Activated T-cell treated with anti-CD3 and anti-CD28 coated beads, Interleukin-2, amount 50 U/mL, for 72 hours (primary cell): ENCODE measurements at places on chromosomes 2 and 18. TPM values are rescaled to one million over a fixed set of nuclear protein-coding genes. Genes with fewer than 3 reads are reported as not detected.

DNA sequence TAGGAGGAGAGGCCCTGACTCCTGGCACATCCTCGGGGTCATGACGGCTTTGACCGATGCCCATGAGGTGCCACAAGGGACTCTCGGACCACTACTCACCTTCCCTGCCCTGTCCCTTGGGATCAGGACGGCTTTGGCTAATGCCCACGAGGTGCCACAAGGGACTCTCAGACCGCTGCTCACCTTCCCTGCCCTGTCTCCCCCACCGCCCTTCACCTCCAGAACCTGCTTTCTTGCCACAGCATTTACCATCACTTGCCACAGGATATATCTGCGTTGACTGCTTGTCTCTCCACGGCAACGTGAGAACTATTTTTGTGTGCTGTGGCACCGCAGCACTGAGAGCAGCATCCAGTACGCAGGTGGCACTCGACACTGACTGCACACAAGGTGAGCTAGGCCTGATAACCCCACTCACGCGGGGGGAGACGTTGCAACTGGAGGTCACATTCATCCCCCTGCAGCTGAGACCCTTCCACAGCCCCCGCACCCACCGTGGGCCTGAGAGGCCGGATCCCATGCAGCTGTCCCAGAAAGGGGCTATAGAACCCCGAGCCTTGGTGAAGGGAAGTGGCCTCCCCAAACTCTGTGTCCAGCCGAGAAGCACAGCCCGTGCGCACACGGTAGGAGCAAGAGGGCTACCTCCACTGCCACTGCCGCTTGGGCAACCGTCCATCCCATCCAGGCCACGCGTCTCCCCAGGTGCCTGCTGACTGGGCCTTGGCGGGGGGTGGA, 47.5 kb downstream of the ANO7 start:
- no peak for DNase-seq

- DNase-seq, result peak; percentile 42
Measured at GRCh38 chr18:77208964-77209363, 40.7 kb upstream of the GALR1 start.

DNA sequence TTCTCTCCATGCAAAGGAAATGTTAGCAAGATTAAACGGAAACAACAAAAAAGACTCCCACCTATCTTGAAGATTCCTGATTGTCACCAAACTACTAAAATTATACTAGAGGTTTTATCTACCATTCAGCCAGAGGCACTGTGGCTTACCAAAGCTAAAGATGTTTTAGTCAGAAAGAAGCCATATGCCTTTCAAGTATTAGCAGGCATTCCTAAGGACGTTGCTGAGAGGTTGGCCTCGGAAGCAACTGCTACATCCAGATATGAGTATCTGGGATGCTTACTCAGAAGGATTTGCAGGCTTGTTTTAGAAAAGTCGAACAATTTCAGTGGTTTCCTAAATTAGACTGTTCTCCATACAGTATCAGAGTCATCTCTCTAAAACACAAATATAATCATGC, 88.3 kb upstream of the UBE2E3 start:
- no peak for DNase-seq

DNA sequence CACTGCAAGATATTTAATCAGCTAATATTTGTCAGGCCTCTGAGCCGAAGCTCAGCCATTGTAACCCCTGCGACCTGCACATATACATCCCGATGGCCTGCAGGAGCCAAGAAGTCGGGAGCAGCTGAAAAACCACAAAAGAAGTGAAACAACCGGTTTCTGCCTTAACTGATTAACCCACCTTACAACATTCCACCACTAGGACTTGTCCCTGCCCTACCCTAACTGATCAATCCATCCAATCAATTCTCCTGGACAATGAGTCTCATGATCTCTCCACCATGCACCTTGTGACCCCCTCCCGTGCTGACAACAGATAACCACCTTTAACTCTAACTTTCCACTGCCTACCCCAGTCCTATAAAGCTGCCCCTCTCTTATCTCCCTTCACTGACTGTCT, 945.4 kb upstream of the GYPC start:
- DNase-seq, result no peak

MYCN gene
- total RNA-seq, result not detected

VWC2L gene
- total RNA-seq, result not detected
